PC-9 (cell line): ENCODE measurements at places on chromosomes 16 and 17. TPM values are rescaled to one million over a fixed set of nuclear protein-coding genes. Genes with fewer than 3 reads are reported as not detected.

The RAB11FIP4 gene
- 22.9 and 28.6 TPM in 2 replicates for total RNA-seq

GRCh38 chr17:76198702-76199101 is 41.6 kb downstream of the RNF157 start:
- no peaks in the 10 kb centered on the region for H3K36me3 ChIP-seq
- DNase-seq: no peak
- H3K4me1 ChIP-seq: no peaks in the 10 kb centered on the region
- H3K27me3 ChIP-seq: no peaks in the 10 kb centered on the region
- no peak overlapping the region for H3K4me3 ChIP-seq

GRCh38 chr16:23145608-23146007 is 3.6 kb downstream of the USP31 start:
- peaks cover 30% of the 10 kb centered on the region for H3K4me1 ChIP-seq
- H3K36me3 ChIP-seq: no peaks in the 10 kb centered on the region
- H3K27me3 ChIP-seq: no peaks in the 10 kb centered on the region
- no peak for DNase-seq
- H3K27ac ChIP-seq: peak overlapping the region; percentile 24

DNA sequence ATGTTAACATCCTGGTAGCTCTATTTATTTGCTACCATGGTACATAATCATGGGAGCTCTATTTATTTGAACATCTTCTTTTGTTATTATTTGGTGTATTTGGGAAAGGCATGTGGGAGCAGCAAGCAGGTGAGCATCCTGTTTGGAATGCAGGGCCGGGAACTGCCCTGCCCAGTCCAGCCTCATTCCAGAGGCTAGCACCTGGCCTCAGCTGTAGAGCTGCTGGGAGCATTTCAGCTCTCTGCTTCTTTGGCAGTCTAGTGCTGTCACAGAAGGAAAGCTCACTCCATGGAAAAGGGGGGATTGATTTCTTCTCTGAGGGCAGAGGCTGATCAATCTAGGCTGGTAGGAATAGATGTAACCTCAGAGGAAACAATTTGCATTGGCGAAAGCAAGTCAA is 112.5 kb downstream of the WWOX start:
- peak overlapping the region; percentile 24; the same call in 1 of the 2 replicates for H3K4me3 ChIP-seq
- DNase-seq: peak; percentile 97
- no peaks in the 10 kb centered on the region for H3K36me3 ChIP-seq
- H3K4me1 ChIP-seq: peaks cover 50% of the 10 kb centered on the region
- no peaks in the 10 kb centered on the region for H3K27me3 ChIP-seq

GRCh38 chr17:58533616-58534188 is 19.3 kb upstream of the MTMR4 start:
- H3K36me3 ChIP-seq: no peaks in the 10 kb centered on the region
- no peak for DNase-seq
- H3K4me1 ChIP-seq: peaks cover 15% of the 10 kb centered on the region
- no peak overlapping the region for H3K27ac ChIP-seq
- H3K27me3 ChIP-seq: peaks cover 21% of the 10 kb centered on the region

DNA sequence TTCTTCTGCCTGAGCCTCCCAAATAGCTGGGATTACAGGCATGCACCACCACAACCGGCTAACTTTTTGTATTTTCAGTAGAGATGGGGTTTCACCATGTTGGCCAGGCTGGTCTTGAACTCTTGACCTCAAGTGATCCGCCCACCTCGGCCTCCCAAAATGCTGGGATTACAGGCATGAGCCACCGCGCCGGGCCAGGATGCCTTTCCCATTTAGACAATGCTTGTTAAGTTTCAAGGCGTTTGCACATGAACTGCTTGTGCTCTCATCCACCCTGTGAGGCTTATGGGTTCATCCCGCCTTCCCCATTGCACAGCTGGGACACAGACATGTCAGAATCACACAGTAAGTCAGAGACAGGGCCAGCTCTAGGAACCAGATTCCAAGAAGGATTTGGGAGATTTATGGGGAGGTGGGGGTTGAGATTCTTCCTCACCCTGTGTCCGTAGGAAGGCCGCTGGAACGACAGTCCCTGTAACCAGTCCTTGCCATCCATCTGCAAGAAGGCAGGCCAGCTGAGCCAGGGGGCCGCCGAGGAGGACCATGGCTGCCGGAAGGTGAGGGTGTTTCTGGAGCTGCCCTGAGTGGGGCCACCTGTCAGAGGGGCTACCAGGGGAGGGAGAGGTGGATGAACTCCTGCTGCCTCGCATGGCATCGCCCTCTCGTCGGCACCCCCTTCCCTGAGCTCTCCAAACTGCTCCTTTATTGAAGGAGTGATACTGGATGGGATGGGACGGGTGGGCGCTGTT is 46.3 kb downstream of the MRC2 start:
- no peaks in the 10 kb centered on the region for H3K36me3 ChIP-seq
- no peak for DNase-seq
- no peaks in the 10 kb centered on the region for H3K27me3 ChIP-seq

DNA sequence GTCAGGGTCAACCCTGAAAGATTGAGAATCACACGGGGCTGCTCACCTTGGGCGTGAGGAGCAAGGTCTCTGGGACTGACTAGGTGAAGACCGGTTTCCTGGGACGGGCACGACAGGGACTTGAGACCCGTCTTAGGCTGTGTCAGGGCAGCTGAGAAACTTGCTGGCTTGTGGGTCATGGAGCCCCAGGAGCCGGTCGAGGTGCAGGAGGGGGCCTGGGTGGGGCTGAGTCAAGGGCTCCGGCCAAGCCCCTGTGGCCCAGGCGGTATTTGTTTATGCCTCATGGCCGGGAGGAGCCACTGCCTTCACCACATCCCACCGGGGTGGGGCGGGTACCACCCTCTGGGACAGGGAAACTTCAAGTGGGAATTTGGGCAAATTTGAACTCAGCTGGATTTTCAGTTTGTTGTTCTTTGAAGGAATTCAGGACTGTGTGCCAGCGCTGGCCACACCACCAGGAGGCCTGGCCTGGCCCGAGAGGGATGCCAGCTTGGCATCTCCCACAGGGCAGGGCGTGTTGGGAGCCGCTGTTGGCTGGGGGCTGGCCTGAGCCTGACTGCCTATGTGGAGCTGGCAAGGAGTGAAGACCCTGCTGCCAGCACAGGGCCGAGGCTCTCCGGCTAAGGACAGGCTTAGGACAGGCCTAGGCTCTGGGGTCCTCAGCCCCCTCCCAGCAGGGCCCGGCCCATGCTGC is 116.1 kb downstream of the METRNL start:
- no peaks in the 10 kb centered on the region for H3K27me3 ChIP-seq
- H3K4me1 ChIP-seq: peaks cover 16% of the 10 kb centered on the region
- H3K36me3 ChIP-seq: no peaks in the 10 kb centered on the region
- no peak for DNase-seq

- H3K27ac ChIP-seq: peak overlapping the region; percentile 63
- H3K36me3 ChIP-seq: no peaks in the 10 kb centered on the region
- H3K27me3 ChIP-seq: no peaks in the 10 kb centered on the region
- peak overlapping the region; percentile 40; the same call in 1 of the 2 replicates for H3K4me3 ChIP-seq
- DNase-seq: no peak
- H3K4me1 ChIP-seq: peaks cover 36% of the 10 kb centered on the region
These were observed 24.9 kb downstream of the BAHCC1 start for GRCh38 chr17:81419886-81420768.

- H3K27me3 ChIP-seq: no peaks in the 10 kb centered on the region
- H3K36me3 ChIP-seq: no peaks in the 10 kb centered on the region
- H3K27ac ChIP-seq: no peak overlapping the region
These were observed 161.3 kb upstream of the GSE1 start for GRCh38 chr16:85451641-85452363.
